ENCODE measurements at places on chromosomes 1 and 21.

DNA sequence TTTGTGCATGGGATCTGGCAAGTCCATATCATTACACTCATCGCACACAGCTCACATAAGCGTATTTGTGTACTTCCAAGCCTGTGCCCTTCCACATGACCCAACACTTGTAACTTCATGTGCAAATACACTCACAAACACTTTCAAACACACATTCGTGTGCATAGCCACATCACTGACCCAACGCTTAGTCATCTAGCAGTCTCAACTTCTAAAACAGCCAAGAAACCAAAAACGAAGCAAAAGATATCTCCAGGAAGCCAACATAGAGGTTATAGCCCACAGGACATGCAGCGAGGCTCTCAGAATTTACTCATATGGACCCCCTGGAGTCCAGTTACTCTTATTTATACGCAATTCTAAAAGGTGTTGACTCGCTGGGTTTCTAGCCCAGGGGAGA, 10.9 kb upstream of the GOLT1A start:
- no peak for DNase-seq

- no peak for DNase-seq
Observed at GRCh38 chr1:207202480-207202879, 98.4 kb downstream of the C4BPA start.

DNA sequence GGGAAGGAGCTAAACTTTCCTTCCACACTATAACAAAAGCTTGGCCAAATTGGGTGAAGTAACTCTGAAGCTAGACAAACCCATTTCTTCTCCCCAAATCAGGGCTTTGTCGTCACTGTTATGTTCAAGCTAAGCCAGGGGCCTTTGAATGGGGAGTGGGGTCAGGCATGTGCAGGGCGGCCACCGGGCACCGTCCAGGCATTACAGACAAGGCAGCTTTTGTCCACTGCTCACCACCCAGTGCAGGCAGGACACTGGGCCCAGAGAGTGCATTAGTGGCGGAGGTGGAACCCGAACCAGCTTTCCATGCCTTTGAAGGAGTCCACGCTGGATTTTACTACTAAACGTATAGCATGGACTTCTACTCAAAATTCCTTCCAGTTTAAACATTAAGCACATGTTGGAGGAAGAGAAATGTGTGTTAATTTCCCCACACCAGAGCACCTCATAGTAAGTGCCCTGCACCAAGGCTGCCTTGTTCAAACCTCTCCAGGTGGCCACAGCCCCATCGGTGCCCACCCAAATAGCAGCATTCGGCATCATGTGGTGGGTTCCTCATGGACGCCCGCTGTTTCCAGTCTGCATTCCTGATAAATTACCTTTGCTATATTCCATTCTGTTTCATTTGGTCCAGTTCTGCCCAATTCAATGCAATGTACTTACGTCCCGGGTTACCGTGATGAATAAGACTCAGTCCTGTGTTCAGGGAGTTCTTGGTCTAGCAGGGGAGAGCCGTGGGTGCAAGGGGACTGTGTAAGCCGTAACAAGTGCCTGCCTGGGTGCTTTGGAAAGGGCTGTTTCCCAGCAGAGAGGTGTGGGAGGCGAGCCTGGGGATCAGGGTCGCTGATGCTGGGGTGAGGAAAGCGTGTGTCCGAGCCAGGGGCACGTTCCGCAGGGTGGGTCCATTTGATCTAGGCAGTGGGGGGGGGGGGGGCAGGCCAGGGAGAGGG, 1.6 kb downstream of the UBASH3A start:
- no peak for DNase-seq

GRCh38 chr1:207455183-207455754, 1.1 kb downstream of the CR2 start:
- DNase-seq: no peak
